Activated CD4-positive, alpha-beta T cell treated with anti-CD3 and anti-CD28 coated beads for 24 hours (primary cell): ENCODE measurements at places on chromosomes 2 and 18.

DNA sequence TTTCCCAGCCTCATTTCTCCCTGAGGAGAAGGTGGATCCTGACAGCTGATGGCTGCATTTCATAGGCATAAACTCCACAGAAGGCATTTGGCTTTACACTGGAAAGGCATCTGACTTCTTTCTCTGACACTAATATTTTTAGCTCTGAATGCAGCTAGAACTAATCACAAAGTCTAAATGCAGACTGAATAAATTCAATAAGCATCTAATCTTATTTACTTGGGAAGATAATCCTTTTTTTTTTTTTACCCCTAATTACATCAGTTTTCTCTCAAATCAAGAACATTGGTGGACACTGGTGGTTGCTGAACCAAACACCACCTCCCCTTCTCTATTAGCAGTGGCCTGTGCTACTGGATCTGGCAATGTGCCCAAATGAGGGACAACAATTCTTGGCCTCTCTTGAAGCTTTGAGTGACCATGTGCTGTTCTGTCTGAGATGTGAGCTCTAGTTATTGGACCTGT, 50.9 kb upstream of the CD226 start:
- no peak for DNase-seq

GRCh38 chr18:48987821-48988220, 37.1 kb upstream of the SMAD7 start:
- DNase-seq, result no peak

GRCh38 chr2:20215183-20216040, 9.5 kb downstream of the SDC1 start:
- DNase-seq, result no peak

DNA sequence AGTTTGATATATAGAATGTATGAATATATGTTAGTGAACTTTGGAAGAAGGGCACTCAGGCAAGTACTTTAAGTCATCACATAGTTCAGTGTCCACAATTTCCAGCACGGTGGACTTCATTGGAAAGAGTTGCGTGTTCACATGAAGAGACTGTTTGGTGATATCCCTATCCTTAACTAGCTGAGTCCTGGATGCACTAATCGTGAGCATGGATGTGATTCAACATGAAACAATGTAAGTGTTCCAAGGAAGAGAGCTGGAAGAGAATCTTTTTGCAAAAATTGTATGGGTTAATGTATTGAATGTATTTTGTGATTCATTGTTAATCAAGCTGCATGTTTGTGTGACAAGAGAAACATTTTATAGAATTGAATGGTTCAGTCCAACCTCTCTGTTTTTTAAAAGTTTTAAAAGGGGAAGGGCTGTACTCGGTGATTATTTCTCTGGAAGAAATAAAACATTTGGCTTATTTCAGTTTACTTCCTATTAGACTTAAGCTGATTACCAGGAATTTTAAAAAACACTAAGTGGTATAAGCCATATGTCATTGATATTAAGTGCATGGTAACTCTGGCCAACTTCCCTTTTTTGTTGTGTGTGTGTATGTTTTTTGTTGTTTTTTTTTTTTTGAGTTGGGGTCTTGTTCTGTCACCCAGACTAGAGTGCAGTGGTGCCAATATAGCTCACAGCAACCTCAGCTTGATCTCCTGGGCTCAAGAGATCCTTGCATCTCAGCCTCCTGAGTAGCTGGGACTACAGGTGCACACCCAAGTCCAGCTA, 8.6 kb downstream of the XRCC5 start:
- DNase-seq, result no peak

GRCh38 chr2:59112258-59112657, 871.1 kb upstream of the FANCL start:
- DNase-seq, result no peak

DNA sequence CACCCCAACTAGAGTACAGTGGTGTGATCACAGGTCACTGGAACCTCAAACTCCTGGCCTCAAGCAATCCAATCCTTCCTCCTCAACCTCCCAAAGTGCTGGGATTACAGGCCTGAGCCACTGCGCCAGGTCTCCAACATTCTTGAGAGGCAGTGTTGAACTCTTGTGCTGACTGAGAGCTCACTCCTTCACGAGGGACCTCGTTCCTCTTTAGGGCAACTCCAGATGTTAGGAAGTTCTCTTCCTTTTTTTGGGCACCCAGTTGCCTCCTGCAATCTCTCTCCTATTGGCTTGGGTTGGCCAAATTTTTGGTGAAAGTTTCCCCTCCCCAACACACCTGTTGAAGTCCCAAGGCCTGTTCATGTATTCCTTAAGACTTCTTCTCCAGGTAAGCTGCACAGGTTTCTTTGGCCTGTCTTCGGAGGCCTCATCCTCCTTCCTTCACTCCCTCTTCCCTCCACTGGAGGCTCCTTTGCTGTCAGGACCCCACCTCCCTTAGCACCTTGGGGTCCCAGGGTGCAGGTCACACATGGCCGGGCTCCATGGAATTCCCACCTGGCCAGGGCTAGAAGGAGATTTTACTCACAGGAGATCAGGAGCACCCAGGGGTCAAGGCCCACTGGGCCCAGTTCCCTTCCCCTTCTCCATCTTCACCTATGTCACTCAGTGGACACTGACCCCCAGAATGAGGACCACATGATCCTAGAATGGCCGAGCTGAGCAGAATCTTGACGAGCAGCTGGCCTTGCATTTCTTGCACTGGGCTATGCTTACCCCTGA, 94.6 kb upstream of the SMAD2 start:
- no peak for DNase-seq

- no peak for DNase-seq
These were observed 110.8 kb upstream of the NRP2 start for GRCh38 chr2:205571360-205571959.

DNA sequence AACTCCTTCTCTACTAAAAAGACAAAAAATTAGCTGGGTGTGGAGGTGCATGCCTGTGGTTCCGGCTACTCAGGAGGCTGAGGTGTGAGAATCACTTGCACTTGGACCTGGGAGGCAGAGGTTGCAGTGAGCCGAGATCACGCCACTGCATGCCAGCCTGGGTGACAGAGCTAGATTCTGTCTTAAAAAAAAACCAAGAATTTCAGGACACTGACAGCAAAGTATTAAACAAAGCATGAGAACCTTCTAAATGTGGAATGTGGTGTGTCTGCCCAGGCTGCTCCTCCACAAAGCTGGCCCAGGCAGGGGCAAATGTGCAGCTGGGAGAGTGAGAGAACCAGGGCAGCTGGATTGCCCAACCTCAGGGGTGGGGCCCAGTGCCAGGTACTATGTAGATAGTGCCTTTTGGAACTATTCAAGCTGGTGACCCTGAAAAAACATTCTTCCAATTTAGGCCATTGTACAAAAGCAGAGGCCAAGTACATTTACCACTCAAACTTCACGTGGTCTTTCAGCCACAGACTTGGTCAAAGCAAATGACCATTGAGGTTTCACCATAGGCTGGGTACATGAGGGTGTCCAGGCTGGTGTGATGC, 6.7 kb upstream of the UGT1A5 start:
- no peak for DNase-seq

DNA sequence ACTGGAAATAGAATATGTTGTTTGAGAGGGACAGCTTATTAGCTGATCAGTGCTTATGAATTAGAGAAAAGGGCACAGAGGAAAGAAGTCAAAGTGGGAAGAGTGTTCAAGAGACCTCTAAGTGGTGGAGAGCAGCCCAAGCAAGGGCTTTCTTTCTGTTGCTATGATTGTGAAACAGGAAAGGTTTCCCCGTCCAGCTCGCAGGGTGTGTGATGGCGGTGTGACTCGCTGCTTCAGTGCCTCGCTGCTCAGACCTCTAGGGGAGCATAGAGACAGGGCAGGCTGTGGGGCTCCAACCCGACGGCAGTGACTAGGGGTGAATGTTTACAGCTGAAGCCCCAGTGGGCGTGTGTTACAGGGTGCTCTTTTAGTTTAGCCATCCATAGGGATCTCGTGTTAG, 166.5 kb upstream of the COPS8 start:
- DNase-seq, result no peak

- no peak for DNase-seq
These were observed 362.8 kb upstream of the HS6ST1 start for GRCh38 chr2:128681507-128681906.

DNA sequence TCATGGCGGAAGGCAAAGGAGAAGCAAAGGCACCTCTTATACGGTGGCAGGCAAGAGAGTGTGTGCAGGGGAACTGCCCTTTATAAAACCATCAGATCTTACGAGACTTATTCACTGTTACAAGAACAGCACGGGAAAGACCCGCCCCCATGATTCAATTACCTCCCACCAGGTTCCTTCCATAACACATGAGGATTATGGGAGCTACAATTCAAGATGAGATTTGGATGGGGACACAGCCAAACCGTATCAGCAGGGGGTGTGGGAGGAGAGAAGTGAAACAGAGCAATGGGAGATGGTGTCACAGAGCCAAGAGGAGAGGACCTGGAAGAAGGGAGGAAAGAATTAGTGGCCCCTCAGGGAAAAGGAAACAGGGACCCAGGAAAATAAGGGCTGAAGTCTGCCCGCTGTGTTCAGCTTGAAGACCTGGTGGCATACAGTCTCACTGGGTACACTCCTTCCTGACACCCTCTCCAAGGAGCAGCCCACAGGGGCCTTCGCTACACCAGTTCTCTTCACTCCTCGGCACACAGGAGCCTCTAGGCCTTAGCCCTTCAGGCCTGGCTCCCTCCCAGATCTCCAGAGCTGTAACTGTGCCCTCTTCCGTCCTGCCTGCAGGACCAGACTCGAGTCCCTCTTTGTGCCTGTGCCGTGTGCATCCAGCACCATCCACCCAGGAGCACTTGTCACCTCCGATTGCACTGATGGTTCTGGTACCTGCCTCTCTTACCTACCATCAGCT, 262.1 kb downstream of the EIPR1 start:
- DNase-seq, result no peak

DNA sequence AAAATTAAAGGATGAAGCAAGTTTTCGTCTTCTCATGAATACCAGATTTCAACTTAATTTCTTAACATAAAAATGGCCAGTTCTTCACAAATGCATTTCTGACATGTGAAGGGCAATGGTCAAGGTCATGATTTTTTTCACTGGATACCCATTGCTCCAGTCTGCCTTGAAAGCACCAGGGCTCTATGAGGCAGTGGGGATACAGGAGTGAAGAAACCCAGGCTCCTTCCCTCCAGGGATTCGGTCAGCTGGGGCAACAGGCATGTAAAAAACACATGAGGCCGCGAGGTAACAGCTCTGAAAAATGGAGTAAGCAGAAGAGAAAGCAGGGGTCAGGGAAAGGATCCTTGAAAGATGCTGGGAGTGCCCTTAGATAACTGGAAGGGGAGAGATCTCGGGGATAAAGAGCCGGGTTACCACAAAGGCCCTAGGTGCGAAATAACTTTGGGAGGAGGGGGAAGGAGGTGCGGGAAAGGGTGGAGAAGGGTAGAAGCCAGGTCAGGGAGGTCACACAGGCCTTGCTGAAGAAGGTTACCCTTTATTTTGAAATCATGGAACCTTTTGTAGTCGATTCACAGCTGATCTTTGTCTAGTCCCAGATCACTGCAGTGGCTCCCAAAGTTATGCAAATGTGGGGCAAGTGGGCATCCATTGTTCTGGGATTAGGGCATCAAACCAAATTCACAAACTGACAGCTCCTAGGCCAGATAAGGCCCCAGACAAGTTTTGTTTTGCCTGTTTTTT, 5.2 kb upstream of the SPRED2 start:
- no peak for DNase-seq

DNA sequence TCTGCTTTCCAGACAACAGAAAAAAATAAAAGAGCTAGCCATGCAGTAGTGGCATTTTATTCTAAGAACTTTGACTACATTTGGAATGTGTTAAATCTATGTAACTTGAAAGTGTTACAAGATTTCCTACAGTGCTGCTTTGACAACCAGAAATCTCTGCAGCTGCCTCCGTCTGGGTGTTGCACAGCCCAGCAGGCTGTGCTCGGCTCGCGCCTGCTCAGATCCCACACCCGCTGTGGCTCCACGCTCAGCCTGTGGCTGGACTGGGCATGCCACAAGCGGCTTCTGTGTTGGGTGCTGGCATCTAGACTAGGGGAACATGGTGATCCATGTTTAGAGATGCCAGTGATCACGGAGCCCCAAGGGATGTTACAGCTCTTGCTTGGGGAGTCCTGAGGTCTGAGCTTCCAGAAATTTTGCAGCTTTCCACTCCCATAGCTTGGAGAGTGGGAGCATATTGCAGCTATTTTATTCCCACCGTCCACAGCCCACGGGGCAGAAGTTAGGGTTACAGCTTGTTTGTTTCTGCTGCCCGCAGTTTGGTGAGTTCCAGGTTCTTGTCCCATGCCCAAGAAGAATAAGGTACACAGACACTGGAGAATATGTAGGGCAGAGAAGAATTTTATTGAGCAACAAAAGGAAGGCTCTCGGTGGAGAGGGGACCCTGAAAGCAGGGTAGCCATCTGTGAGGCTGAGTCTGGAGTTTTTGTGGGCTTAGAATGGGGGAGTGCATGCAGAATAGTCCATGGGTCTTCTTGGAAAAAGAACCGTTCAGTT, 44.1 kb downstream of the FAM171B start:
- no peak for DNase-seq

GRCh38 chr2:18445433-18446320, 114.8 kb downstream of the RDH14 start:
- no peak for DNase-seq

- no peak for DNase-seq
These were observed 35.5 kb downstream of the TMEFF2 start for GRCh38 chr2:192159208-192159607.

GRCh38 chr2:85545780-85546240, 6.8 kb downstream of the MAT2A start:
- DNase-seq, result no peak

DNA sequence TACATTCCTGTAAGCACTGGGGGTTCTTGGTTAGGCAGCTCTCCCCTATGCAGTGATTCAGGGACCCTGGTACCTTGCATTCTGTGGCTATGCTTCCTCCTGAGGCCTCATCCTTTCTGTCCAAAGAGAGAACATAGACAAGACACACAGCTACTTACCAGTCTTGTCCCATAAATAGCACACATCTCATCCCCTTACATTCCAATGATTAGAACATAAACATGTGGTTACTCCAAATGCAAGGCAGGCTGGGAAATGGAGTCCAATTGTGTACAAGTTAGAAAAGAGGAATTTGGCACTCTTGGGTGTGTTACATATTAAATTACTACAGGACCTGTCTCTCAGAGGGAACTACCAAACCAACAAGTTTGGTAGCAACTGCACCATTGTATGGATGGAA, 171.3 kb downstream of the ARHGAP15 start:
- no peak for DNase-seq

- no peak for DNase-seq
These were observed 37.7 kb downstream of the LHCGR start for GRCh38 chr2:48717846-48718245.

DNA sequence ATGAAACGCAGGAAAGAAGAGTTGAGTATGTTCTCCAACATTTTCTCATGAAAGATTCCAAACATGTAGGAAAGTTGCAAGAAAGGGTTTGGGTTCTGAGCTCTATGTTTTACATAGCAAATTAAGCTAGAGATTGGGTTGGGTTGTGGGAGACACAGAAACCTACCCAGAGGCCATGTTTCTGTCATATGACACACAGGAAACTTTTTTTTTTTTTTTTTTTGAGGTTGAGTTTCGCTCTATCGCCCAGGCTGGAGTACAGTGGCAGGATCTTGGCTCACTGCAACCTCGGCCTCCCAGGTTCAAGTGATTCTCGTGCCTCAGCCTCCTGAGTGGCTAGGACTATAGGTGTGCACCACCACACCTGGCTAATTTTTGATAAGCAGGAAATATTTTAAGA, 57.6 kb downstream of the DOCK10 start:
- no peak for DNase-seq
